NB4 (cell line): ENCODE measurements at places on chromosomes 3 and 15.

- DNase-seq = no peak
Measured at GRCh38 chr3:123499322-123499721, 50.4 kb upstream of the ADCY5 start.

- no peak for DNase-seq
Measured at GRCh38 chr15:76565366-76565765, 228.8 kb downstream of the ISL2 start.

DNA sequence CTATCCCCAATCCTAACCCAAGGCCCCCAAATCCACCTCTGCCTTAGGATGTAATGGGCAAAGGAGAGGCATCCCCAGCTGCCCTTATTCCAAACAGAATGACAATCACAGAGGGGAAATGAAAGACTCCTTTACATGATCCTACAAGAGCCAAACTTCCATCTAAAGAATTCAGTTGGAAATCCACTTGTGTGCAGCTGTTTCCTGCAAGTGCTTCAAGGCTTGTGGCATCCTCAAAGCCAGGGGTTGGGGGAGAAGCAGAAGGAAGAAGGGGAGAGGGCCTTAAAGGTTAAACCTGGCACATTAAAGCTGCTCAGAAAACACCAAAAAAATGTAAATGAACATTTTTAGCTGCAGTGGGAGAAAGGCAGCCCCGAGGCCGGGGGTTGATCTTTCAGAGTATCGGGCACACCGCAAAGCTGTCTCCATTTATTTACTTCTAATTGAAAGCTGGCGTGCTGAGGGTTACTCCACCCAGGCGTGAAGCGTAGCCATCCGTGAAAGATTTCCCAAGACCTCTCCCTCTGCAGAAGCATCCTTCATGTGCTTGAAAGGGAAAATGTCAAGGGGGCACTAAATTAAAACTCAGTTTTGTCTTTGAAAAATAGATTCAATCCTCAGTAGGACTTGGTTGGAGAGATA lies 217.8 kb downstream of the SHQ1 start:
- no peak for DNase-seq

DNA sequence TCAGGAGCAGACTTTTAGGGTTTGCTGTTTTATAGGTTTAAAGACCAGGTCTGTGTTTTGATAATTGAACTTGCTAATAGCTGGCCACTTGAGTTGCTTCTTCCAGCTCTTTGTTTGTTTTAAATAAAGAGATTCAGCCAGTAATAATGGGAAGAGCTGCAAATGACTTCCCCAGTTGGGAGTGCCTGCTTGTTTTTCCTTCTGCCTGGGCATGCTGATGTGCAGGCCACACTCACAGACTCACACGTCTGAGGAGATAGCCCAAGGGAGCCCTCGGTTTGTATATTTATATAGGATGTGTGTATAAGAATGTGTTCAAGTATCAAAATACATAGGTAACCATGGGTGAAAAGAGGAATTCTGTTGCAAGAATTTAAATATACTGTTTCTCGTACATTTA lies 78.2 kb upstream of the BOC start:
- no peak for DNase-seq

GRCh38 chr15:70035719-70036077 lies 62.0 kb downstream of the TLE3 start:
- DNase-seq = peak; percentile 63

DNA sequence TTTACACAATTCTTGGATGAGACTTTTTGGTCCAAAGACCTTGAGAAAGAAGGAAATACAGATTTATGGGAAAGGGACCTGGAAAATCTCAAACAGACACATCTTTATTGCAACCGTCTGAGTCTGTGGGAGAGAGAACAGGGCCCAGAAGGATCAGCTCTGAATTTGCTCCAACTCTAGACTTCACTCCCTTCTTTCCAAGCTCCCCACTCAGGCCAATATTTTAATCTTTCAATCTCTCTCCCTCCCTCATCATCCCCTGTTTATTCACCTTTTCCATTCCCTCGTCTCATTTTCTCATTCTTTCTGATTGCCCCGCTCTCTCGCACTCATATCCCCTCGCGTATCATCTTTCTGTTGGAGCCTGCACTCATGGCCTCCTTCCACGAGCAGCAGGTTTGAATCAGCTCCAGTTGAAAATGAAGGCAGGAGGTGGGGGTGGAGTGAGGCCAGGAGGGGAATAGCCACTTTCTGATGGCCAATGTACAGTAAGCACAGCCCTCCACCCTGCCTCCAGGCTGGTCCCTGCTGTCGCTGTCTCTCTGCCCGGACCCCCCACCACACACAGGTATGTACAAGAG lies 63.6 kb upstream of the BOC start:
- no peak for DNase-seq

- DNase-seq = no peak
Measured at GRCh38 chr3:195250473-195251251, 20.3 kb downstream of the XXYLT1 start.

GRCh38 chr15:32682569-32682968 lies 35.2 kb upstream of the GREM1 start:
- no peak for DNase-seq

DNA sequence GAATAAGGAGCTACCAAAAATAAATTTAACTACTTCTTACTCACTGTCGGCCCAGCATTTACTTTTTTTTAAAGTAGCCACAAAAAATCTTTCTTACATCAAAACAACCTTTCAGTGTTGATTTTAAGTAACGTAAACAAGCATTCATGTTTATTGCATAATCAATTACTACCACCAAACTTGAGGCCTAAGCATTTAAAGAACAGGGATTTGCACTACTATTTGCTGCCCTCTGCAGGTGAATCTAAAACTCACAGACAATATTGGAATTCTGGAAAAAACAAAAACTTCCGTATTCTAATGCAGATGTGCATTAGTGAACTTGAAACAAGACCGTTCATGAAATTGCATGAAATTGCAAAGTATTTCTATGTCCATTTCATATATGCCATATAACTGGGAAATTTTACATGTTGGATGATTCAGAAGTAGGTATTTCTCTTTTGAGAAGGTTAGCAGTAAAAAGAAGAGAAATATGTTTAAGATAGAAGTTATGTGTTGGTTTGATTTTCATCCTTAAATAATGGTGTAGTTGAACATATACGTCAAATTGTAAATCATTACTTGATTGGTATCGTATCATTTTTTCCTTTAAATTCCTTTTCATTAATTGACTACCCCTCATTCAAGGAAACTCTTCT lies 55.6 kb downstream of the CGGBP1 start:
- peak; percentile 69 for DNase-seq

DNA sequence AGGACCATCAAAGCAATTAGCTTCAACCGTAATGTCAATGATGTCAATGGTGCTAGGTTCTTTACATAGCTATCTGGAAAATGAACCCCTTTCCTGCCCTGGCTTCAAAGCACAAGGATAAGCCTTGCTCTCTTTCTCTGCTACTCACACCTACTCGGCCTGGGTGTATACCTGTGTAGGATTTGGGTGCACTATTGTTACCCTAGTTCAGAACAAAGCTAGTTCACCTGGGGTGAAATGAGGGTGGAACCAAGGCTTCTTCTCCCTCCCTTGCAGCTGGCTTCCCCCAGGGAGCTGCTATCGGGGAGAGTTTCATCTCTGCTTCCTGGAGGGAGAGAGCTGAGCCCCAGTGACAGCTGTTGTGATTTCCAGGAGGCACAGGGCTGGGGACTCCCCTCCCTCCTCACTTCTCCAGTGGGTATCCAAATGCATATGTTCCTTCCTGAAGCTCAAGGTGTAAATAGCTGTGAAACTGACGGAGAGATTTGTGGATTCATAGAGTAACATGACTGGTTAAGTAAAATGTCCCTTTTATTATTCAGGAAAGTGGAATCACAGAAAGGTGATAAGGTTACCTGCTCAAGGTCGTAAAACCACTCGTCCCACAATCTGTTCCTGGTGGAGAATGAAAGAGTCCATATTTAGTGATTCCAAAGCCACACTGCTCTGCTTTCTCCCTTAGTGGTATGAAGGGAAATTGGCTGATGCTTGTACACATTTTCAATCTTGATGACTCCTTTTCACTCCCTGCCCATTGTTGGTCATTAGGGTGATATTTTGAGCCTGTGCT lies 11.8 kb upstream of the C3orf70 start:
- no peak for DNase-seq

DNA sequence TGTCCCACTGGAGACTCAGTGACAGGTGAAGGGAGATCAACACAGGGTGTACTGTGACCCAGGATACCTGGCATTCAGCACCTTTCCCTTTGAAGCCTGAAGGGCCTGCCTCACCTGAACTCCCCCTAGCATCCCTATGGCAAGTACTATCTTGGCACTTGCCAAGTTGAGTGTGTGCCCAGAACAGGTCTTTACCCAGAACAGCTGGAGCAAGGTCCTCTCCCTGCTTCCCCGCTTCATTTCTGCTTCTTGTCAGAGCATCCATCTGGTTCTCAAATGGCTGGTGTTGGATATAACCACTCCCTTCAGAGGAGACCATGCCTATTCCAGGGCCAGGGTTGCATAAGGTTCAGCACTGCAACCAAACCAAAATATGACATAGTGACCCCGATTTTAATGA lies 73.0 kb downstream of the FAM43A start:
- DNase-seq = no peak

DNA sequence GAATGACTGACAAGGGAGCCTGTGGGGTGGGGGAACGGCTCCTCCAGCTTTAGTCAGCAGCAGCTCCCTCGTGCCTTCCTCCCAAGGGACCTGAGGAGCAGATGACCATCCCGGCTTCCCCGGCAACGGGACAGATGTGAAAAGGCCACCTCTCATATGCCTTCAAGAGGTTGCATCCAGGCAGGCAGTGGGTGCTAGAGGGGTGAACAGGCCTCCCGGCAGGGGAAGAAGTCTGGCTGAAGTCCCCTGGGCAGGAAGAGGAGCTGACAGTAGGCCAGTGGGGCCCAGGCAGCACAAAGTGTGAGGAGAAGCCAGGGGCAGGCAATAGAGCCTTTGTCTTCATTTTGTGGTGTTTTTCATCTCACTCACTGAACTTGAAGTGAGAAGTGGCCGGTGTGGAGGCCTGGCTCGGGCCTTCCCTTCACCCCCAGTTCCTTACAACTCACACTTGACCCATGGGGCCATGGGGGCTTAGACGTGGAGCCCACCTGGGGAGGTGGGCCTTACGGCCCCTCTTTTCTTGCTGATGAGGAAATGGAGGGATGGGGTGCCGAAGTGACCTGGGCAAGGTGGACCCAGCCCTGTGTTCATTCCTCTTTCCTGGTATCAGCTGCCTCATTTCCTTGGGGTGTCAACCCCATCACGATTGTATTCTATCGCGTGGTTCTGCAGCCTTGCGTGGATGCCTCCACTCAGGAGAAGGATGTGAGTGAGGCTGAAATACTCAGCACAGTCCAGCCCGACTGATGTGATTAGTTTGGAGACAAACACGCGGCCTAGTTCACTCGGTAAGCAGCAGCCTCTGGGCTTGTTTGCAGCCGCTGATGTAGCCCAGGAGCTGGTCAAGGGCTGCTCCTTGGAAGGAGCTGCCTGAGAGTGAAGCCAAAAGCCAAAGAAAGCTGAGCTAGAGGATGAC lies 115.5 kb upstream of the ALDH1A3 start:
- no peak for DNase-seq

GRCh38 chr3:134609821-134610431 lies 40.9 kb downstream of the KY start:
- DNase-seq = no peak

GRCh38 chr3:181773921-181774320 lies 62.2 kb downstream of the SOX2 start:
- DNase-seq = no peak

- no peak for DNase-seq
Measured at GRCh38 chr3:40226636-40227035, 82.9 kb upstream of the EIF1B start.

DNA sequence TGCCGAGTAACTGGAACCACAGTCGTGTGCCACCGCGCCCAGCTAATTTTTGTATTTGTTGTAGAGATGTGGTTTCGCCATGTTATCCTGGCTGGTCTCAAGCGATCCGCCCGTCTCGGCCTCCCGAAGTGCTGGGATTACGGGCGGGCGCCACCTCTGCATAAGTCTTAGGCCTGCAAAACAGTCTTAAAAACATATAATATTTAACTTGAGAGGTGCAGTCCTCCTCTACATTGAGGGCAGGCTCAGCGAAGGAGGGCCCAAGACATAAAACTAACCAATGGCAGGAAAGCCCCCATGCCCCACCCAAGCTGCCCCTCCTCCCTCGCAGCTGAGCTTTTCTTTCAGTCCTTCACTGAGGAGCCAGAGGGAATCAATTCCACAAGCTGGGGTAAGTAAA lies at the start of gene SLC28A2:
Gene SLC28A2, plus strand, starts transcription at position 347 of the 400 bp plus-strand sequence. CDS start 982 bp downstream, outside the sequence.
- DNase-seq = no peak

- DNase-seq = no peak
Measured at GRCh38 chr15:58622877-58623276, 126.6 kb downstream of the ADAM10 start.

GRCh38 chr15:89333959-89334509 lies 590 bp downstream of the POLG start:
- DNase-seq = no peak

GRCh38 chr3:178777718-178778411 lies 241.6 kb downstream of the KCNMB2 start:
- no peak for DNase-seq

DNA sequence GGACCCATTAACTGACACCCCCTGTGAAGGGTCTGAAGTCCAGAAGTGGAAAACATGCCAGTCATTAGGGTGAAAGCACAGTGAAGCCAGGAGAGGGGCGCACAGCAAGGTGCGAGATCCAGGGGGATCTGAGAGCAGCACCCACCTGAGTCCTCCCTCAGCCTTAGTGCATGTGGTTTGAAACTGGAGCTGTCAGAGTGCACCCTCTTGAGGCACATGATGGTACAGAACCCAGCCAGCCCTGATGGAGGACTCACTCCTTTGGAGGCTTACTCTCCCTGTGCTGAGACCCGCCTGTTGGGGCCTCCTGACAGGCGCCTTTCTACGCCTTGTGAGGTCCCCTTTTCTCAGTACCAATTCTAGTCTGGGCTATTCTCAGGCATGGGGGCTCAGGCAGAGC lies 77.8 kb downstream of the IL20RB start:
- peak; percentile 39 for DNase-seq

DNA sequence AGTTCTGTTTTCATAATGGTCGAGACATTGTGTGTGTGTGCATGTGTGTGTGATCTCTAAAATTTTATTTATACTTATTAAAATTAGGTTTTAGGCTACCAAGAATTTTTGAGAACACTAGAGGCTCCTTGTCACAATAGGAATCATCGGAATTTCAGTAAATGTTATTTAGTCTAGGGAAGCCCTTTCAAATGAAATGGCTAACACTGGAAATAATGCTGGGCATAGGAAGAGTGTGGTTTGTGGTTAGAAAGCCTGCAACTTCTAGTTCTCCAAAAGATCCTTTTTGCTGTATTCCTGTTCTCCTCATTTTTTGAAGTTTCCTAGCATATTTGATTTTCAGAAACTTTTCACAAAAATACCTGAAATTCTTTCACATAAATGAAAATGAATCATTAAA lies 92.5 kb upstream of the MBNL1 start:
- peak; percentile 16 for DNase-seq

- DNase-seq = peak; percentile 52
Measured at GRCh38 chr3:148309390-148310035, 388.2 kb upstream of the AGTR1 start.

DNA sequence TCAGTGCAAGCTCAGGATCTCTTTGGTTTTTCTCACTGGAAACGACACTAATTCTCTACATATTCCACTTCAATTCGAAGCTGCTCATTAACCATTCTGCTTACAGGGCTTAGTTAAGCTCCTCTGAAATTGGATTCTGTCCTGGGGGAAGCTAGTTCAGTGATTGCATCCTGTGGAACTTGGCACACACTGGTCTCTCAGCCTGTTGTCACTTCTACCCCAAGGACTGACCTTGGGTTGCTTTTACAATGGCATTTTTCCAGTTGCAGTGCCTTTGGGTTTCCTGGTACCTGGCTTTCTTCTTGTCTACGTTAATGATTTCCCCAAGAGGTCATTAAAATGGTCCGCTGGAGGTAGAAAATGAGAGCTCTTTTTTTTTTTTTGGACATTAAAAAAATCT lies 33.3 kb upstream of the GABRB3 start:
- no peak for DNase-seq
